ENCODE measurements at places on chromosomes 12 and 14. TPM values are rescaled to one million over a fixed set of nuclear protein-coding genes. Genes with fewer than 3 reads are reported as not detected.

The FAM90A1 gene
- total RNA-seq: 0.24 TPM

The INSM2 gene
- not detected for total RNA-seq

The CLEC1A gene
- not detected for total RNA-seq

The RERGL gene
- total RNA-seq: not detected

The SLC25A21 gene
- total RNA-seq: not detected

The GLT8D2 gene
- total RNA-seq: not detected

The ZNF605 gene
- total RNA-seq: 8.3 TPM

The LTB4R2 gene
- 8.7 TPM for total RNA-seq

The TDRD9 gene
- 0.95 TPM for total RNA-seq

The C12orf54 gene
- not detected for total RNA-seq

The AQP2 gene
- not detected for total RNA-seq

The CISTR gene
- not detected for total RNA-seq

The KLRD1 gene
- total RNA-seq: 1.1 TPM

The SYNDIG1L gene
- not detected for total RNA-seq

The GPR68 gene
- total RNA-seq: 36.8 TPM

The TMEM132C gene
- not detected for total RNA-seq

The TOMM20L gene
- not detected for total RNA-seq

The DTD2 gene
- 22.4 TPM for total RNA-seq

The TAS2R43 gene
- total RNA-seq: 1.9 TPM

The MYO1A gene
- total RNA-seq: 2.1 TPM

The NTN4 gene
- total RNA-seq: 0.06 TPM

The AKAP5 gene
- total RNA-seq: 0.82 TPM

Measured in activated T-helper 17 cell treated with anti-CD3 and anti-CD28 coated beads, Interleukin-2, amount 50 U/mL, for 72 hours (primary cell).